Right lung (tissue), 10 donors: ENCODE measurements at places on chromosomes 2 and 18. TPM values are rescaled to one million over a fixed set of nuclear protein-coding genes. Genes with fewer than 3 reads are reported as not detected.

- DNase-seq = no peak
These were observed 27.1 kb downstream of the CREG2 start for GRCh38 chr2:101360232-101360631.

GRCh38 chr2:222753251-222753824 lies 81.9 kb downstream of the MOGAT1 start:
- no peak for DNase-seq

GRCh38 chr2:134773335-134773734 lies 54.5 kb upstream of the TMEM163 start:
- DNase-seq = no peak

- no peak for DNase-seq
These were observed 23.4 kb upstream of the CREG2 start for GRCh38 chr2:101410746-101411145.

- no peak for DNase-seq
These were observed 40.9 kb upstream of the ATP6V1B1 start for GRCh38 chr2:70894765-70895164.

DNA sequence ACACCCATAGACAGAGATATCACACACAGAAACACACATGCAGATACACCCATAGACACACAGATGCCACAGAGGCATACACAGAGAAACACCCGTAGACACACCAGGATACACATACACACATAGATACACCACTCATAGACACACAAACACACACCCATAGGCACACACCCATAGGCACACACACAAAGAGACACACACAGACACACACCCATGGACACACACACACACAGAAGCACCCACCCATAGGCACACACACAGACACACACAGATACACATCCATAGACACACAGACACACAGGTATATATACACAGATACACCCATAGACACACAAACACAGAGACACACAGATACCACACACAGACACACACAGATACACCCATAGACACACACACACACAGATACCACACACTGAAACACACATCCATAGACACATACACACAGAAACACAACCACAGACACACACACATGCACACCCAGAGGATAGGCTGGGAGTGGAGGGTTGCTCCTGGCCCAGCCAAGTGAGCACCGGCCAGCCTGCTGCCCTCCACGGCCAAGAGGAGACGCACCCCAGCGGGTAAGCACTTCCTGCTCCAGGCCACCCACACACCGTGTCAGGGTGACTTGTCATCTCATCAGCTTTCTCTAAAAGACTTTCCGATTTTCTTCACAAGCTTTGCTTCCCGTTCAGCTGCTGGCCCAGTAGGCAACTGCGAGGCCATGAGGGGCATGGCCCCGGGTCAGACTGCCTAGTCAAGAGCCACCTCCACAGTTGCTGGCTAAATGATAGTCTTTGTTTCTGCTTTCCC lies 14.1 kb upstream of the CNNM3 start:
- no peak for DNase-seq

GRCh38 chr2:15092181-15092580 lies 459.7 kb downstream of the LRATD1 start:
- DNase-seq = no peak

DNA sequence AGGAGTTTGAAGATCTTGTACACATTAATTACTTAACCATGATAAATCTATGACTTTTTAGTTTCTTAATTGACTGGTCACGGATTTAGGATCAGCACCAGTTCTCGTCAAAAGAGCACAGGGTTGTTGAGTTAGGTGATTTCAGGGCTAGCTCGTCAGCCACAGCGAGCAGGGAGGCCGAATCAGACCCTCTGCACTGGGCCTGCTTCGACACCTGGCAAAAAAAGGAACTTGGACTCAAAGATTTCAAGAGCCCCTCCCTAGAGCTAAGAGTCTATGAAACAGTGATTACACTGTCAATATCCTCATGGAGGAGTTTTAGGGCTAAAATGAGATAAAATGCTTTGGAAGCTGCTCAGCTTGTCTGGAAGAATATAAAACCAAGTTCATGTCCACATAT lies 4.6 kb upstream of the SERTAD2 start:
- no peak for DNase-seq

- peak; percentile 31 for DNase-seq
These were observed 230.4 kb downstream of the SP3 start for GRCh38 chr2:173734797-173735196.

DNA sequence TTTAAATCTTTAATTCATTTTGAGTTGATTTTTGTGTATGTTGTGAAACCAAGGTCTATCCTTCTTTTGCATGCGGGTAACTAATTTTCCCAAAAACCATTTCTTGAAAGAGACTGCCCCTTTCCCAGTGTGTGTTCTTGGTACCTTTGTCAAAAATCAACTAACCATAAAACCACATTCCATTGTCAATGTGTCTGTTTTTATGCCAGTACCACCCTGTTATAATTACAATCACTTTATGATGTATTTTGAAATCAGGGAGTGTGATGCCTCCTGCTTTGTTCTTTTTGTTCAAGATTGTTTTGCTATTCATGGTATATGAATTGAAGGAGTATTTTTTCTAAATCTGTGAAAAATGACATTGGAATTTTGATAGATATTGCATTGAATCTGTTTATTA lies 689.6 kb downstream of the TSN start:
- DNase-seq = no peak

DNA sequence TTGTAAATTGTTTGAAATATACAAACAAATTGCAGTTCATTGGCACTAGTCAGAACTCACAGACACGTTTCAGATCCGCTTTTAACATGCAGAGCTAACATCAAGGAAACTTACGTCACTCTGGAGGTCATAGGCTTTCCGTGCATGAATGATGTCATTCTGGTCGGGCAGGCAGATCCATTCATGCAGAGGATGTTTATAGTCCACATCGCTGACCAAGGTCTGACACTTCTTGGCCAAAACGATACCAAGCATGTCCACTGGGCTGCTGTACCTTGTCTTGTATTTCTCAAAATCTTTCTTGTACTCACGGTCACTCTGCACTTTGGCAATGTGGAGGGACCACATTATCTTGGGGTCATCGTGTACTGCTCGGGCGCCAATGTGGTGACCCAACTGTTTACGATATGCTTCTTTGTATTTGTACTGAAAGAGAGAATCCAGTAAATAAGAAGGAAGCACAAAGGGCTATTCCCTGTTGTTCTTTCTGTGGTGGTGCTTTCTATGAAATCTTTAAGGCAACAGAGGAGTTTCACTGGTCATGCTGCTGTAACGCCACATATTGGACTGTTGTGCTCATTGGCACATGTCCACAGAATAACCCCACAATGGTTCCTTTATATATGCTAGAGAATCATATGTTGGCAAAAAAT lies 114.8 kb downstream of the NEB start:
- peak; percentile 44 for DNase-seq

- no peak for DNase-seq
These were observed 71.2 kb downstream of the EIF2AK3 start for GRCh38 chr2:88556026-88556425.

GRCh38 chr18:76928179-76928868 lies 106.0 kb downstream of the ZNF236 start:
- no peak for DNase-seq

GRCh38 chr2:221402072-221402471 lies 170.0 kb downstream of the EPHA4 start:
- DNase-seq = no peak

GRCh38 chr2:181904022-181904632 lies 12.6 kb downstream of the ITPRID2 start:
- peak; percentile 20 for DNase-seq

DNA sequence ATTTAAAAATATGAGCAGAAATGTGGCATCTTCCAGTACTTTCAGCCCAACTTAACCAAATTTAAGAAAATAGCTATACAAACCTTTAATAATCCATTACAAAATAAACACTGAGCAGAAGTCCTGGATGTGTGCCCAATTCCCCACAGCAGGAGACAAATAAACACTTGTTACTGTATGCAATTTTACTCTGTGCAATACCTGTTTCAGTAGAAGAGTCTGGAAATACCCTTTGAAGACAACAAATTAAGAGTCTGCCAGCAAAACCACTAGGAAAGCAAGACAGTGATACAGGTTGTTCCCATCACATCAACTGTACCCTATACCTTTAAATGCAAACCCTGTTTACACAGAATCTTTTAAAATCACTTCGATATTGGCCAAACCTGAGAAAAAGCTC lies 41.4 kb upstream of the RNU4ATAC start:
- peak; percentile 14 for DNase-seq

- no peak for DNase-seq
These were observed 146.6 kb downstream of the GBX2 start for GRCh38 chr2:236021499-236022057.

- DNase-seq = no peak
These were observed 299.2 kb downstream of the EXOC6B start for GRCh38 chr2:72526623-72527022.

DNA sequence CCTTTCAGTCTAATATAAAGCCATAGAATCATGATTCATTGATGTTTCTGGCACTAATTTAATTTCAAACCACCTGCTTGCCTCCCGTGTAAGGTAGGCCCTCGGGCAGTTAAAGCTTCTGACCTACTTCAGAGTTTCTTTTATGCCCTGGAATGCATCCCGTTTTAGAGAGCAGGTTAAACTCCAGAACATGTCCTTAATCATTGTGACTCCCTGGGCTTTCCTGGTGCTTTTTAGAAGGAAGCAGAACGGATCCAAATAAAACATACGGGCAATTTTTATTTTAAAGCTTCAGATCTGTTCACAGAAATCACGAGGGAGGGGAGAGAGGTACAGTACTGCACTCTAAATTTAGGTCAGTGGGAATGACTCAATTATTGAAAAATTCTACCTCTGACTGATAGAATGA lies 134.8 kb downstream of the GCA start:
- no peak for DNase-seq

The ARMC9 gene
- polyA plus RNA-seq = 14.8 TPM

The GRP gene
- polyA plus RNA-seq = 85.7 TPM

The ELOA2 gene
- polyA plus RNA-seq = not detected

The RGPD3 gene
- polyA plus RNA-seq = 0.09 TPM

The SP140L gene
- polyA plus RNA-seq = 15.6 TPM

The SERPINB11 gene
- not detected for polyA plus RNA-seq

The DSG4 gene
- polyA plus RNA-seq = not detected

The TMEM169 gene
- 0.73 TPM for polyA plus RNA-seq

The DOK6 gene
- 13.3 TPM for polyA plus RNA-seq
